Naive thymus-derived CD4-positive, alpha-beta T cell (primary cell): ENCODE measurements at places on chromosomes 5 and 9.

- no peak overlapping the region for H3K27ac ChIP-seq
- H3K4me3 ChIP-seq, result no peak overlapping the region
- H3K36me3 ChIP-seq, result no peaks in the 10 kb centered on the region
- no peak for DNase-seq
- no peaks in the 10 kb centered on the region for H3K27me3 ChIP-seq
- no peaks in the 10 kb centered on the region for H3K4me1 ChIP-seq
Observed at GRCh38 chr5:60495644-60496520, 204.1 kb downstream of the DEPDC1B start.

- no peak for DNase-seq
- H3K27ac ChIP-seq, result peak overlapping the region; percentile 50
- H3K27me3 ChIP-seq, result no peaks in the 10 kb centered on the region
Observed at GRCh38 chr5:131539251-131539650, 95.8 kb downstream of the RAPGEF6 start.

GRCh38 chr5:5315068-5315980 lies 107.2 kb upstream of the ICE1 start:
- H3K27me3 ChIP-seq, result no peaks in the 10 kb centered on the region
- no peaks in the 10 kb centered on the region for H3K36me3 ChIP-seq
- H3K4me3 ChIP-seq, result no peak overlapping the region
- no peak for DNase-seq
- no peak overlapping the region for H3K27ac ChIP-seq

DNA sequence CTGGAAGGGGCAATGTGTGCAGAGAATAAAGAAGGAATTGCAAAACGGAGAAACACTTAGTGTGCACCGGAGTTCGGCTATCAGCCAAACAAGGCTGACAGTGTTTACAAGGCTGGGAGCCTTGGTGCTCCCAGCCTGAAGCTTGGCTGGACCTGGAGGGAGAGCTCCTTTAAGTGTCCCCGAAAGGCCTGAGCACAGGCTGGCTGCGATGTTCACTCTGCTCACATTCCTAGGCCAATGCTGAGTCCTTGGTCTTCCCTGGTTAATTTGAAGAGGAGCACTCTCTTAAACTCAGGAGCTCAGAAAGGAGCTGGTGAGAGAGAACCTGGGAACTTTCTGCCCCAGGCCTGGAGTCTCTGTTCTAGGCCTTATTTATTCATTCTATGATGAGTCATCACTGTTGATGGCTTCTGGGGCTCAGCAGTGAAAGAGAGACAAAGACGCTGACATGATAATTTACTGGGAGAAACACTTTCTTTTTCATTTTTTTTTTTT lies 88.6 kb upstream of the MYO10 start:
- no peaks in the 10 kb centered on the region for H3K4me1 ChIP-seq
- H3K4me3 ChIP-seq, result no peak overlapping the region
- no peaks in the 10 kb centered on the region for H3K27me3 ChIP-seq
- H3K27ac ChIP-seq, result no peak overlapping the region
- no peak for DNase-seq
- H3K36me3 ChIP-seq, result no peaks in the 10 kb centered on the region

DNA sequence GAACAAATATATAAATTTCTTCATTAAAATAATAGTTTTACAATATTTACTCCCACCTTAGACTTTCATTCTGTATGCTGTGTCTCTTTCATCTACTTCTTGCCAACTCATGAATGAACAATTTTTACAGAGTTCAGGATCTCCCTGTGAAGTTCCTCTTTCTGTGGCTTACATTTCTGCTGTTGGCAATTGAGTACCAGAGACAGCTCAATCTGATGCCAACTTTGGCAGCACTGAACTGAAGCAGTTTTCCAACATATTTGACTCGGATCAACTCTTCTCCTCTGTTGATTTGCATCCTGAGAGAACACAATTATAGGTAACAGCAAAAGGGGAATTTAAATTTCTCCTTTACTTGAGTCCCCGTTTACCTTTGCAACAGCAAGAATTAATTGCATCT lies 1262.2 kb downstream of the EFNA5 start:
- no peaks in the 10 kb centered on the region for H3K4me1 ChIP-seq
- no peaks in the 10 kb centered on the region for H3K27me3 ChIP-seq
- H3K27ac ChIP-seq, result no peak overlapping the region
- DNase-seq, result no peak
- H3K36me3 ChIP-seq, result no peaks in the 10 kb centered on the region

- H3K4me1 ChIP-seq, result peaks cover 24% of the 10 kb centered on the region
- no peaks in the 10 kb centered on the region for H3K27me3 ChIP-seq
- H3K4me3 ChIP-seq, result no peak overlapping the region
- H3K27ac ChIP-seq, result no peak overlapping the region
- no peaks in the 10 kb centered on the region for H3K36me3 ChIP-seq
- DNase-seq, result no peak
Observed at GRCh38 chr9:135963938-135964337, 2.8 kb upstream of the UBAC1 start.

DNA sequence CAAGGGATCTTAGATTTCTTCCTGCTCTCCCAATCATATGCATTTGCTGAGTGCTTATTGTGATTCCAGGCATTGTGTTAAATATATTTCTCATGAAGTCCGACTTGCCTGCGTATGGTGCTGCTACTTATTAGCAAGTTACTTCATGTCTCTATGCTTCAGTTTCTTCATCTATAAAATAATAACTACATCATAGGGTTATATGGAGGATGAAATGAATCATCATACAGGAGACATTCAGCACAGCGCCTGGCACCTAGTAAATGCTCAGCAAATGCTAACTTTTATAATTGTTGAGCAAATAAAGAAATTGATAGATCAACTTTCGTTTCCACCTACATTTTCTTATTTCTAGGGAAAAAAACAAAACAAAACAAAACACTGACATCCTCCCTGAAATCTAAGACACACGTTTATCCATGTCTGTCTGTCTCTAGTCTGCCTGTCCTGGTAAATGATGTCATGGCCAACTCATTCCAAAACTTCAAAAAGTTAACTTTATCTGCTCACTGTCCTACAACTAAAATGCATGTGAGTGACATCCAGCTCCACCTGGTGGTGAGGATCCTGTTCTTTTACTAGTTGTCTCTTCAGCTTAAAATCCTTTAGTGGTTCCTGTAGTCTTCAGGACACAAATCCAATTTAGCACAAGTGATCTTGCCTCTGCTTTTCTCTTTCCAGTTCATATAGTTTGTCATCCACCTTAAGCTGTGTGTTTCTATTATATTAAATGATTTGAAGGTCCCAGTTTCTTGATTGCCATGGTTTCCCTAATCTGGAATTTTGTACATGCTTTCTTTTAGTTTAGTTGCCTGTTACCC lies 27.7 kb downstream of the PPP3R2 start:
- no peak overlapping the region for H3K4me3 ChIP-seq
- no peak overlapping the region for H3K27ac ChIP-seq
- no peak for DNase-seq
- no peaks in the 10 kb centered on the region for H3K27me3 ChIP-seq

DNA sequence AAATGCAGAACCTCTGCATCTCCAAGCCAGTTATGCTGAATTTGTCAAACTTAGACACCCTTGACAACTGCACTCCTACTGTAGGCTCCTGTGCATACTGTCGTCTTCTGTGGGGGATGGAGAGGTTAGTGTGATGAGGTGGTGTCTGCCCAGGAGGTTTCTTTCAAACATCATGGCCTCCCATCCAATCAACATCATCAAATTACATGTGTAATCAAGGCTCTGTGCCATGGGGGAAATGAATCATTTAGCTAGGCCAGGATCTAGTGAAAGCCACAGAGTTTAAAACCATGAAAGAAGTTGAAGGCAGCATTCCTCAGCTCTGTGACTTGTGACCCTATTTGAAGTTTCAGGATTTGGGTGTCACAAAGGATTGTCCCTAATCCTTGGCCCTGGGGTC lies 240.6 kb downstream of the MARCHF11 start:
- H3K36me3 ChIP-seq, result no peaks in the 10 kb centered on the region
- H3K4me3 ChIP-seq, result no peak overlapping the region
- no peak overlapping the region for H3K27ac ChIP-seq
- H3K27me3 ChIP-seq, result no peaks in the 10 kb centered on the region

DNA sequence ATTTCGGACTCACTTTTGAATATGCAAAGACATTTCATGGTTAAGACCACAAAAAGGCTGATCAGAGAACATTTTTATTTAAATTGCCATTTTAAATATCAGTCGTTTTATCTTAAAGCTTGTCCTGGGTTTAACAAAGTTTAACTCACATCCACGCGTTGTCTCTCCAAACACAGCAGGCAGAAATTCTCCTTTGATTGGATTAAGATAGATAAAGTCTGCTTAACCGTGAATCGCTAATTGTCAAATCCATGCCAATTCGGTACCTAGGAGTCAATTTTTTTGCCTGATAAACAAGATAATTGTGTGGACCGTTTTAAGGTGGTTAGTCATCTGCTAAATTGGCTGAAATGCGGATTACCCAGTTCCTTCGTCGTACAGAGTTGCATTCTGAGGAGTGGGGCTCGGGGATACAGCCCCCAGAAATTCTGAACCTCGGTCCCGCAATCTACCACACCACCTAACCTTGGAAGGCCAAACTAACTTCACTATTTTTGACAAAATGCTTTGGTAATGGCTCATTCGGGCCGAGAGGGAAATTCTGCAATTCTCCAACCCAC lies 665 bp upstream of the BTF3 start:
- no peak for DNase-seq
- peaks cover 4% of the 10 kb centered on the region for H3K36me3 ChIP-seq
- H3K4me1 ChIP-seq, result peaks cover 22% of the 10 kb centered on the region
- peak overlapping the region; percentile 81 for H3K4me3 ChIP-seq
- peak overlapping the region; percentile 93 for H3K27ac ChIP-seq

DNA sequence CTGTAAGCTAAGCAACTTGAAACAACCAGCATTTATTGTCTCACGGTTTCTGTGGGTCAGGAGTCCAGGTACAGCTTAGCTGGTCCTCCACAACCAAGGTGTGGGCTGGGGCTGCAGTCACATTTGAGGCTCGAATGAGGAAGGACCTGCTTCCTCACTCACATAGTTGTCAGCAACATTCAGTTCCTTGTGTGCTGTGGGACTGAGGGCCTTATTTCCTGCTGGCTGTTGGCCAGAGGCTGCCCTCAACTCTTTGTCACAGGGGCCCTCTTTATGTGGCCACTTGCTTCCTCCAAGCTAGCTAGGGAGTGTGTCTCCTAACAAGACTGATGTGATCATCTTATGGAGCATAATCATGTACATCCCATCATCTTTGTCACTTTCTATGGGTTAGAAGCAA lies 29.2 kb upstream of the SEMA4D start:
- no peak overlapping the region for H3K27ac ChIP-seq
- no peaks in the 10 kb centered on the region for H3K36me3 ChIP-seq
- H3K4me3 ChIP-seq, result no peak overlapping the region
- H3K27me3 ChIP-seq, result no peaks in the 10 kb centered on the region
- no peak for DNase-seq

GRCh38 chr9:136432591-136432990 lies 7.1 kb downstream of the INPP5E start:
- DNase-seq, result no peak
- no peak overlapping the region for H3K4me3 ChIP-seq
- no peak overlapping the region for H3K27ac ChIP-seq
- H3K4me1 ChIP-seq, result peaks cover 8% of the 10 kb centered on the region
- H3K36me3 ChIP-seq, result peaks cover 4% of the 10 kb centered on the region
- H3K27me3 ChIP-seq, result no peaks in the 10 kb centered on the region

GRCh38 chr9:14677396-14677795 lies 15.8 kb downstream of the ZDHHC21 start:
- no peaks in the 10 kb centered on the region for H3K36me3 ChIP-seq
- no peak overlapping the region for H3K27ac ChIP-seq
- no peaks in the 10 kb centered on the region for H3K27me3 ChIP-seq
- H3K4me3 ChIP-seq, result no peak overlapping the region
- DNase-seq, result no peak

DNA sequence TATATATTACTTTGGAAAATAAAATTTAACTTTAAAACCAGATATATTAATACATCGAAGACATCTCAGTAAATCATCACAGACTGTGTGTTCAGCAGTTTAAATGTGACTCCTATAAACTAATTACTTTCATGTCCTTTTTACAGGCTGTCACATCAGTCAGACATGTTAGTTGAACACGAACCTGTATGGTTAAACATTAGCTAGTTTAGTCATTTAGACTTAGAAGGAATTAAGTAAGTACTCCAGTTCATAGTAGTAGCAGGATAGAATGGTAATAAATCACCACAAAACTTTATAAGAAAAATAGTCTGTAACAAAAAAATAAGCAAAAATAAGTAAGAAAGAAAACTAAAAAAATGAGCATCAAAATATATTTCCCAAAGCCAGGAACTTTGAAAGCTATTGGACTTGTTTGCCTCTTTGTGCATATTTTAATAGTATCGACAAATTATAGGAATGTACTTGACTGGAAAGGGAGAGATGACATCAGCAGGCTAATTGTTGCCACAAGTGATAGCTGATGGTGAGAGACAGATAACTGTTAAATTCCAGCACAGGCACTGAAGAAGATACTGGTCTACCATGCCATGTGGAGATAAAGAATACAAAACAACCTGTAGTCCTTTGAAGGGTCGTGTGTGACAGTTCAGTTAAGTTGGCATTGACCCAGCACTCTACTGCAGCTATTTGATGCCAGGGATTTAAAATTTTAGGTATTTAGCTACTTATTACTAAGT lies 83.9 kb downstream of the RIC1 start:
- H3K27me3 ChIP-seq, result no peaks in the 10 kb centered on the region
- no peak for DNase-seq
- H3K4me1 ChIP-seq, result no peaks in the 10 kb centered on the region

DNA sequence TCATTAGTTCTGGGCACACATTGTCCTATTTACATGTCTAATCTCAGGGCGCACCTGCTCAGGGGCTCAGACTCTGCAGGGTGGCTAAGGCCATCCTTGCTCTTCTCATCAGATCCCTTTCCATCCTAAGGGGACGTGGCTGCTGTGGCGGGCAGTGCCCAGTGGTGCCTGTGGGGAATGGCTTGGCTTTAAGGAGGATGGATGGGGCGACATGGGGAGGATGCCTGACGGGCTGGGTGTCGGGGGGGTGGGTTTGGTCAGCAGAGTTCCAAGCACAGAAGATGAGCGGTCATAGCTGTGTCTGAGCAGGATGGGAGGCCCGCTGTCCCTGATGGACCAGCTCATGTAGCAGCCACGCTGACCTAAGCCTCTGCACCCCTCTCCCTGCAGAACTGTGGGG lies 40.9 kb upstream of the SUSD3 start:
- H3K4me1 ChIP-seq, result peaks cover 9% of the 10 kb centered on the region
- no peaks in the 10 kb centered on the region for H3K27me3 ChIP-seq
- no peak for DNase-seq
- no peak overlapping the region for H3K4me3 ChIP-seq
- peak overlapping the region; percentile 90 for H3K27ac ChIP-seq

DNA sequence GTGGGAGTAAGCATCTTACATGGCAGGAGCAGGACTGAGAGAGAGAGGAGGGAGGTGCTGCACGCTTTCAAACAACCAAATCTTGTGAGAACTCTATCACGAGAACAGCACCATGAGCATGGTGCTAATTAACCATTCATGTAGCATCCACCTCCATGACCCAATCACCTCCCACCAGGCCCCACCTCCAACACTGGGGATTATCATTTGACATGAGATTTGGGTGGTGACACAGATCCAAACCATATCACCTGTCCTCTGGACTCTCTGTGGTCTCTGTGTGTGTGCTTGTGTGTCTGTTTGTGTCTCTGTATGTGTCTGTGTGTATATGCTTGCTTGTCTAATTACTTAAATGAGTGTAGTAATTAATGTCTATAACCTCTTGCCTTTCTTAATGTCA lies 31.1 kb downstream of the SEC61B start:
- no peaks in the 10 kb centered on the region for H3K27me3 ChIP-seq
- DNase-seq, result no peak
- no peaks in the 10 kb centered on the region for H3K4me1 ChIP-seq
- no peaks in the 10 kb centered on the region for H3K36me3 ChIP-seq
- no peak overlapping the region for H3K27ac ChIP-seq
